ENCODE measurements at places on chromosomes 3 and 15. TPM values are rescaled to one million over a fixed set of nuclear protein-coding genes. Genes with fewer than 3 reads are reported as not detected.

SYNPR gene
- total RNA-seq = not detected

ATP13A4 gene
- total RNA-seq = 0.07 TPM

MKRN2OS gene
- not detected for total RNA-seq

PLEKHO2 gene
- total RNA-seq = 27.4 TPM

PHLDB2 gene
- 87.3 TPM for total RNA-seq

NEO1 gene
- 0.56 TPM for total RNA-seq

BCL2A1 gene
- 2.1 TPM for total RNA-seq

PGBD4 gene
- total RNA-seq = 1.1 TPM

EHHADH gene
- 3.2 TPM for total RNA-seq

TFG gene
- total RNA-seq = 70.9 TPM

IQCF5 gene
- not detected for total RNA-seq

All from pulmonary artery endothelial cell (primary cell).